ENCODE measurements at places on chromosomes 3 and 15.

DNA sequence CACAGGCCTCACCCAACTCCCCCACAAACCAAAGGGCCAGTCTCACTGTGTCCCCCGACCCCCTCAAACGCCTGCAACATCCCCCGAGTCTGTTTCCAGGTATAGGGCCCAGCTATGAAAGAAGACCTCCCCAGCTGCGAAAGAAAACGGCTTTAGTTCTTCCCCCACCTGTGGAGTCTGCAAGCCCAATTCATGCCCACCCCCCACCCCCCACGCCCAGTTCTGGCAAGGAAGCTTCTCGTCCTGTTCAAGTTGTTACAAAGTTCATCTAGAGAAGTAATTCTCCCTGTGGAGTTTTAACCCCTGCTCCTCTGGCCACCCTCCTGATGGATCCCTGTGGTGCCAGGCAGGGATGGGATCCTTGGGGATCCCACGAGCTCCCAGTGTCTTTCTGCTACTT is 54.4 kb downstream of the CCDC66 start:
- DNase-seq: no peak

GRCh38 chr3:26588931-26589330 is 33.6 kb upstream of the LRRC3B start:
- DNase-seq: no peak

DNA sequence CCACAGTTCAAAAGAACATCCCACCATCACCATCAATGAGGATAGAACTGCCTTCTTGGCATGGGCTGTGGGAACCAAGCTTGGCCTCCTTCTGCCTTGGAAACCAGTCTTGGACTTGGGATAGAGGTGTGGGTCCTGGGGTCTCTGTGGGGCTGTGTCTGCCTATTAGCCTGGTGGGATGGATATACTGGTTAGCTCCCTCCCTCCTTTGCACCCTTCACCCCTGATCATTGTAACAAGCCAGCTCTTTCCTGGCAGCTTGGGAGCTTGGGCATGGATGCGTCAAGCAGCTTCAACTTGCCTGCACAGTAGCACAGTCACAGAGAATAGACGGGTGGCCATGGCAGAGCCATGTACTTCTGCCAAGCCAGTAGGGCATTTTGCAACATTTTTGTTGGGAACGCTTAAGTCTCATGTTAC is 65.2 kb downstream of the SMAD6 start:
- DNase-seq: no peak

DNA sequence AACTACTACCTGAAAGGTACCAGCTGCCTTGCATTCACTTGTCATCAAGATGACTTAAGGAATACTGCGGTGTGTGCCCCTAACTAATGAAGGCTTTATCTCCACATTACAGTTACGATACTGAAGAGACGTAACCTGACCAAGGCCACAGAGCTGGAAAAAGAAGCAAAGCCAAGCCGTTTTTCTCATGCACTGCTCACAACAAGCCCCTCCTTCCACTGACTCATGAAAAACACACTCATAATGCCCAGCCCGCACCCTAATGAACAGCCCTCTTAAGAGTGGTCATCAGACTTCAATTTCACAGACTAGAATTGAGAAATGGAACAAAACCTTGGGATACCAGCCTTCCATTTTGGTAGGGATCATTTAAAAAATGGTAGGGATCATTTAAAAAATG is 11.6 kb downstream of the PSMD6 start:
- no peak for DNase-seq

- DNase-seq: no peak
Measured at GRCh38 chr15:74290645-74291044, 54.5 kb downstream of the CCDC33 start.

- no peak for DNase-seq
Measured at GRCh38 chr3:165254812-165255211, 58.6 kb upstream of the SLITRK3 start.

DNA sequence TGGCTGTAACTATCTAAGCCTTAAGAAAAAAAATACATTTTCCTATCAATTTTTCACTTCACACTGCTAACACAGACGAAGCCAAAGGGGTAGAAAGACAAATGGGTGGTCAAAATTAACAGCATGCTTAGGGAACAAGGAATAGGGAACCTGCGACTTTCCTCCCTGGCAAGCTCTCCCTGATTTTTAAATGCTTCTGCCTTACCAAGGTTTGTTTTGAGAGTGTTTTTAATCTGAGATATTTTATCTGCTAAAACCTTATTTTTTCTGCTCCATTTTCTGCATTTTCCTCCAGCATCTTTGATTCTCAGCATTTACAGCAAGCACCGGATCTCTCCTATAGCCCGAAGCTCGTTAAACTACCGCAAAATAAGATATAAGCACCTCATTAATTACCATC is 214.4 kb downstream of the RORA start:
- DNase-seq: no peak

- DNase-seq: no peak
Measured at GRCh38 chr15:47675735-47676134, 41.6 kb upstream of the SEMA6D start.

GRCh38 chr3:156371701-156372100 is 183.2 kb downstream of the SSR3 start:
- DNase-seq: no peak

GRCh38 chr15:66882251-66883020 is 180.4 kb downstream of the SMAD6 start:
- DNase-seq: no peak

- DNase-seq: no peak
Measured at GRCh38 chr3:129288446-129288845, 9.8 kb downstream of the HMCES start.

DNA sequence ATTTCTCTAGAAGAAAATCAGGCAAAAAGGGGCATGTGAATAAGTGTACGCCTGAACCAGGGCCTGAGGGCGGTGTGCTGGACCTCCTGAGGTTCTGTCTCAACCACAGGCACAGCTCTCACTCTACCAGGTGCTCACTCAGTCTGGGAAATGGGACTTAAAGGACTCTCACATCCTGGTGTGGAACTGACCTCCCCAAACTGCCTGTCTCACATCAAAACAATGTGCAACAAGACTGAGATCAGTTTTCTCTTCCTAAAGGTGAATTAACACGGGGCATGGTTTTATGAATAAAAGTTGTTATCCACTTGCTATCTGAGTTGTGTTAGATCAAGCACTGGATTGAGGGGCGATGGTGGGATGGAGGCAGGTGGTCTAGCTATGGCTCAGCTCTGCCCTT is 4.8 kb downstream of the STOML1 start:
- DNase-seq: no peak

DNA sequence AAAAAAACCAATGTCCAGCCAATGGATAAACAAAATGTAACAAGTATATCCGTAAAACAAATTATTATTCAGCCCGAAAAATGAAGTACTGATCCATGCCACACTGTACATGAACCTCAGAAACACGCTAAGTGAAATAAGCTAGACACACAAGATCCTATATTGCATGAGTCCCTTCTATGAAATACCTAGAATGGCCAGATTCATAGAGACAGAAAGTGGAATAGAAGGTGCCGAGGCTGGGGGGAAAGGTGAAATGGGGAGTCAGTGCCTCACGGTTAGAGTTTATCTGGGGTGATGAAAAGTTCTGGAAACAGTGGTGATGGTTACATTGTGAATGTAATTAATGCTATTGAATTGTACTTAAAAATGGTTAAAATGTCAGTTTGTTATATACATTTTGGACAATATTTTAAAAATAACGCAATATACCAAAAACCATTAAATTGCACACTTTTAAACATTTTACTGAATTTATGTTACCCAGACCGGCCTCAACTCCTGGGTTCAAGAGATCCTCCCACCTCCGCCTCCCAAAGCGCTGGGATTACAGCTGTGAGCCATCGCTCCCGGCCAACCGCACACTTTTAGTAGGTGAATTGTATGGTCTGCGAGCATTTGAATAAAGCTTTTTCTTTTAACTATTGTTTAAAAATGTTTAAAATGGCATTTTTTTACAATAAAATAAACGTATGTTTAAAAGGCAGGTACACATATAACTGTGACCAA is 2.1 kb downstream of the RNF168 start:
- no peak for DNase-seq

DNA sequence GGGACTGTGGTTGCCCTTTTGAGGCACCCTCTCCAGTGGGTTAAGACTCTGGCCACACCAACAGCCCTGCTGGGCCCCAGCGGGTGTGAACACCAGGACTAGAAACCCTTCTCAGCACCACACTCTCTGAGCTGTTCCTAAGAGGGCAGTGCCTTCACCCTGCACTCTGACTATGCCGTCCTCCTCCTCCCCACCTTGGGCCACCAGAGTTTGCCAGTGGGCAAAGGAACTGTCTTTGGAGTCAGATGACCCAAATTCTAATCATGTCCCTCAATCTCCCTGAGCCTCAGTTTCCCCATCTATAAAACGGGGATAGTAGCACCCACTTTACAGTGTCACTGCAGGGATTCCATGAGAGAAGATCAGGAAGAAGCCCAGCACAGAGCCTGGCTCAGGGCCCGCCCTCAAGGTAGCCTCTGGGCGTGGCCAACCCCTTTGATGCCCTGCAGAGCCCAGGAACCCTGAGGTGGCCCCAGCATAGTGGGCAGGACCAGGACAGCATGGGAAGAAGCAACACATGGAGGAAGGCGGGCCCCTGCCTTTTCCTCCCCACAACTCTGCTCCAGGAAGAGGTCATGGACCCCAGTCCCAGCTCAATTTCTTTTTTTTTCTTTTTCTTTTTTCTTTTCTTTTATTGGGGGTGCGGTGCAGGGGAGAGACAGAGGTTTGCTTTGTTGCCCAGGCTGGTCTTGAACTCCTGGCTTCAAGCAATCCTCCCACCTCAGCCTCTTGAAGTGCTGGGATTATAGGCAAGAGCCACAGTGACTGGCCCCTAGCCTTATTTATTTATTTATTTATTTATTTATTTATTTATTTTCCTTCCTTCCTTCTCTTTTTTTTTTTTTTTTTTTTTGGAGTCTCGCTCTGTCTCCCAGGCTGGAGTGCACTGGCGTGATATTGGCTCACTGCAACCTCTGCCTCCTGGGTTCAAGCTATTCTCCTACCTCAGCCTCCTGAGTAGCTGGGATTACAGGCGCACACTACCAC is 115.7 kb upstream of the LINGO1 start:
- DNase-seq: no peak

DNA sequence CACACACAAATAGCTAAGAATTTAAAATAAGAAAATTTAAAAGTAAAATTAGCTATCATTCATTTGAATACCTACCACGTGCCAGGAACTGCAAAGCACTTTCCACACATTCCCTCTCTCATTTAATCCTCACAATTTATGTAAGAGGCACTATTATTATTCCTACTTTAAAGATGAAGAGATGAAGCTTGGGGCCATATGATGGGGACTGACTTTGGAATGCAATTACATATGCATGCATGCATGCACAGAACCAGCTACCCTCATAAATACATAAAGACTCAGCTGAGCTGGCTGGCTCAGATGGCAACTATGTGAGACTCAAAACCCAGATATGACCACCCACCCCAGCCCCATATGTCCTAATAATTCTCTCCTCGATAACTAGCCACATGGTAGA is 31.7 kb upstream of the THUMPD3 start:
- no peak for DNase-seq

GRCh38 chr15:70025413-70026296 is 72.1 kb downstream of the TLE3 start:
- DNase-seq: no peak

GRCh38 chr3:50603261-50604109 is 8.1 kb downstream of the CISH start:
- DNase-seq: no peak

- DNase-seq: no peak
Measured at GRCh38 chr3:126888186-126888760, 94.6 kb upstream of the PLXNA1 start.

DNA sequence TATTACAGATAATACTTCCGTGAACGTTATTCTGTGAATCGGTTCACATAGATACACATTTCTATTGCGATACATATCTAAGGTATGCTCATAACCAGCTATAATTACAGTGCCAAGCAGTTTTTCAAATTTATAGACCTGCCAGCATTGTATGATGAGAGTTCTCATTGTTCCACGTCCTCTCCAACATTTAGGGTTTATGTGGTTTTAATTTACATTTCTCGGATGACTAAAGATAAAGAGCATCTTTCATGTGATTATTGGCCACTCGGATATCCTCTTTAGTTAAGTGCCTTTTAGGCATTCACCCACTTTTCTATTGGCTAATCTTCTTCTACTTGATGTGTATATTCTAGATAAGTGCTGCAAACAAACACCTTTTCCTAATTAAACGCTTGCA is 134.7 kb upstream of the CCDC54 start:
- DNase-seq: no peak

GRCh38 chr3:74403307-74403706 is 211.2 kb downstream of the CNTN3 start:
- no peak for DNase-seq

GRCh38 chr15:60591496-60592370 is 112.8 kb upstream of the ICE2 start:
- peak; percentile 56 for DNase-seq

- DNase-seq: peak; percentile 23
Measured at GRCh38 chr3:66372681-66373350, 128.0 kb downstream of the LRIG1 start.

GRCh38 chr3:53833700-53834099 is 12.5 kb downstream of the CHDH start:
- no peak for DNase-seq
